Stimulated activated CD4-positive, alpha-beta T cell treated with anti-CD3 and anti-CD28 coated beads, Interleukin-12 subunit alpha, Interleukin-12 subunit beta, amount 100 ng/mL, for 24 hours (primary cell): ENCODE measurements at places on chromosomes 2 and 18.

- DNase-seq, result no peak
Measured at GRCh38 chr2:19111354-19111753, 247.1 kb downstream of the OSR1 start.

DNA sequence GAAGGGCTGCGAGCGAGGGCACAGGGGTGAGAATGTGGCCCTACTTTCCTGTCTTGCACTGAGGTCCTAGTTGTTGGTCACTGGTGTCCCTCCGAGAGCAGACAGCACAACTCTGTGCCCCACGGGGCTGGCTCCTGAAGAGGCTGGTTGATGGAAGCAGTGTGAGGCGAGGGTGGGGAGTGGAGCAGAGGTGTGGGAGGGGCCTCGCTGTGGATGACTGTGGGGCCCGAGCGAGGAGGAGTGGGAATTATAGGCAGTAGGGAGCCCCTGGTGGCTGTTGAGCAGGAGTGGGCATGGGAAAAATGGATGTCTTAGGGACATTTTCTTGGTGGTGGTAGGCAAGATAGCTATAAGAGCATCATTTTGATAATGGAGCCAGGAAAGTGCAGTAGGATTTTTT, 660.5 kb upstream of the HS6ST1 start:
- DNase-seq, result no peak

DNA sequence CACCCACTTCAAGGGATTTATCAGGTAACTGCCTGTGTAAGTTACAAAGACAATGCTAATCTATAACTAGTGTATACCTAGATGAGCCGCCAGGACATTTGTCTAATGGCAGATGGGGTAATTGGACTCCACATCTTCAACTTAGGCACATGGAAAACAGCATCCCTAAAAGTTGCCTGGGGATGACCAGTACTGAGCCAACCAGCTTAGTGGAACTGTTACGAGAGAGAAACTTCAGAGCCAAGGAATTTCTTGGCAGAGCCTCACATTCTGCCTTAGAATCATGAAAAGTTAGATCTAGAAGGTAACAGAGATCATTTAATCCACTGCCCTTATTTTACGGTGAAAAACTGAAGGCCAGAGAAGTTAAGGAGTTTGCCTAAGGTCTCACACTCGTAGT, 15.5 kb upstream of the CLASP1 start:
- DNase-seq, result no peak

- DNase-seq, result no peak
Measured at GRCh38 chr2:62374301-62375112, 131.5 kb downstream of the TMEM17 start.

DNA sequence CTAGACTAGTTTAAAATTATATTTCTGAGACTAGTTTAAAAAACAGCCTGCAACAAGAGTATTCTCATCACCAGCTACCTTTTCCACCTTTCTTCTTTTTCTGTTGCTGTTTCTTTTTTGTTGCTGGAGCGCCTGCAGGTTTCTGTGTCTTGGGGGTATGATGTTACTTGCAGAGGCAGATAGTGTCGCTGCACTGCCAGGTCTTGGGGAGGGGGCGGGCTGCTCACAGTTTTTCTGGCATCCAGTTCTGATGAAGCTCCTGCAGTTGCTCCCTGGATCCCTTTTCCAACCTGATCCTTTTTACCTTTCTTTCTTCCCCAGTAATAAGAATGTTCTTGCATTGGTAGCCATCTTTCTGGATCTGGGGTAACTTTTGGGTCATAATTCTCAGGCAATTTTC, 8.0 kb upstream of the C18orf32 start:
- DNase-seq, result no peak

GRCh38 chr2:19944205-19944845, 42.5 kb upstream of the TTC32 start:
- no peak for DNase-seq

DNA sequence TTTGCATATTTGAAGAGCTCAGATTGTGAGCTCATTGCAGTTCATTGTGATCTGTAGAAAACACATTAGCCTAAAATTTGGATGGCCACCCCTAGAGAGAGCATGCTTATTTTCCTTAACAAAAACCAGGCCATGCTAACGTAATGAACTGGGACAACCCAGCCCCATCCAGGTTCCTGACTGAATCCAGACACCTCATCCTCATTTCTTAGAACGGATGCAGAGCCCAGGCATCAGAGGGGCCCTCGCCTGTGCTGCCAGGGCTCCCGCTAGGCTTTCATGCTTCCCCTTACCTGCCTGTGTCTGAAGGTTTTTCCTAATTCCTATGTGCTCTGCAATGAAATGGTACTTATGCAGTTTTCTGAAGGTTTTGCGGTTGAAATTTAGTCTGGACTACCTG, 171.1 kb downstream of the CCDC102B start:
- no peak for DNase-seq

- DNase-seq, result no peak
Measured at GRCh38 chr2:138201286-138201685, 237.0 kb downstream of the HNMT start.

- DNase-seq, result no peak
Measured at GRCh38 chr2:115825912-115826311, 1383.5 kb downstream of the DPP10 start.

GRCh38 chr2:30293303-30293921, 62.1 kb downstream of the LBH start:
- DNase-seq, result no peak

GRCh38 chr18:13681701-13682100, 44.7 kb downstream of the FAM210A start:
- no peak for DNase-seq

DNA sequence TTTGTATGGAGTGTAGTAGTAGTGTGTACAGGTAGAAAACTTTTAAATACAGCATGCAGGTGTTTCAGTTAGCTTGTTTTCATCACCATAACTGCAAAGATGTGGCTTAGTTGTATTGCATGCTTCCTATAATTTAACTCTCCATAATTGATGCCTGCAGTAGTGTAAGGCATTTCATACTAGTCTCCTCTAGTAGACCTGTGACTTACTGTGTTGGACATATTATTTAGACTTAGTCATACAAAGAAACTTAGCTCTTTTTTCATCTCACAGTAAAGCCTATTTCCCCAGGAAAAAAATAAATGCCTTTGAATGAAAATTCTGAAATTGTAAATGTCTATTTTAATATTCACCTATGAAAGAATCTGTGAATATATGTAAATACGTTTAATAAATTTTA, 52.8 kb upstream of the TWSG1 start:
- DNase-seq, result no peak

- DNase-seq, result no peak
Measured at GRCh38 chr2:72148837-72149555, 1.3 kb upstream of the CYP26B1 start.

GRCh38 chr2:4369826-4370419, 666.5 kb downstream of the DCDC2C start:
- DNase-seq, result no peak

DNA sequence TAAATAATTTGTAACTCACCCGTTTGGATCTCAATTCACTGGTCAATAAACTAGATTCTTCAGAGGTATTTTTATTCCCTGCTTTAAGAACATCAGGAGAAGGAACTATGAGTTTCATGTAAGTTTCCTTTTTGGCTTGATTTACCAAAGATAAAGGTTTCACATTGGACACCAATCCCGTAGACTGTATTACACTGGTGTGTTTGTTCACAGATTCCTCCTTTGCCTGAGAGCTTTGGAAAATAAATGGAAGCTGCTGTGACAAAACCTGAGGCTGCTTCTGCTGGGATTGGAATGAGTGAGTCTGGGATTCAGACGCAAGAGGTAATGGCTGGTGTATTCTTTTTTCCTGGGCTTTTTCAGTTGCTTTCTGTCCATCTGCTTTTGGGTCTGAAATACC, 151.8 kb upstream of the WDSUB1 start:
- DNase-seq, result no peak
